Right hindlimb (tissue), 1 donor: ENCODE measurements at places on chromosomes 5 and 9.

- no peak for DNase-seq
Observed at GRCh38 chr5:135246923-135247795, 151.9 kb downstream of the MACROH2A1 start.

GRCh38 chr5:160480652-160481051, 59.0 kb downstream of the PTTG1 start:
- DNase-seq = no peak

DNA sequence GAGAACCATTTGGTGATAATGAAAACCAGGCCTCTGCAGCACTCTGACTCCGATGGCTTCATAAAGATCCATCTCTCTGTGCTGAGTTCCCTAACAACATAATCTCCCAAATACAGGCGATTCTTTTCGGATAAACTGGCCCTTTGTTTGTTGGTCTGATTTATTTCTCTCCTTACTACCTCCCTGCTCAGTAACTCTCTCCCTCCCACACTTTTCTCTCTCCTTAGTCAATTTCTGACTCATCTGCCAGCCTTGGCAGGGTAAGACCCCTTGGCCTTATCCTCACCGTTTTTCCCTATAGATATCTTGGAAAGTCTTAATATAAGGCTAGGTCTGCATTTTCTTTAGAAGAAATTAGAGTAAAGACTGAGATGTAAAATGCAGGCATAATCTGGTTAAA, 128.7 kb downstream of the BRINP1 start:
- no peak for DNase-seq

GRCh38 chr5:141608557-141608956, 10.2 kb downstream of the DIAPH1 start:
- no peak for DNase-seq

DNA sequence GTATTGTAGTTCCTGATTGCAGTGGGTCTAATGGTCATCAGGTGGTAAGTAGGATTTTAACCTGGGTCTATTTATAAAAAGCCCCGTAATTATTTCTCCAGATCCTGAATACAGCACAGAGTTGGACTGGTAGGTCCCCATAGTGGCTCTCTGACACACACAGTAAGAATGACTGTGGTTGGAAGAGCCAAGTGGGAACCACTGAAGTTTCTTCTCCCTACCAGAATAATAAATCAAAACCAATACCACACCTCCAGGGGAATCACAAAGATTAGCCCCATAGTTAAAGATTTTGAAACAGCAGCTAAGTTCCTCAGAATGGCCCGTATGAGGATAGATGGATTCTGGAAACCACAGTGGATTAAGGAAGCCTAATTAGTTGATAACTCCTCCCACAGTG, 68.4 kb upstream of the ZFR start:
- no peak for DNase-seq

GRCh38 chr9:79254900-79255650, 316.7 kb upstream of the TLE4 start:
- DNase-seq = no peak

- DNase-seq = no peak
Observed at GRCh38 chr9:74865177-74865576, 22.5 kb downstream of the TRPM6 start.

GRCh38 chr9:113011911-113012381, at the start of gene ZNF883:
Gene ZNF883 (minus strand): TSS chr9:113012192.
- DNase-seq = peak; percentile 86

GRCh38 chr9:104556830-104557634, 11.9 kb upstream of the OR13C8 start:
- DNase-seq = no peak

- DNase-seq = no peak
Observed at GRCh38 chr9:24245988-24246387, 299.7 kb downstream of the IZUMO3 start.

GRCh38 chr5:150488519-150489359, 19.2 kb upstream of the NDST1 start:
- DNase-seq = peak; percentile 72

GRCh38 chr9:93307468-93308157, 123.7 kb downstream of the WNK2 start:
- DNase-seq = no peak

GRCh38 chr5:124622851-124623250, 123.6 kb downstream of the ZNF608 start:
- no peak for DNase-seq

GRCh38 chr9:137148242-137148641, 9.3 kb downstream of the GRIN1 start:
- no peak for DNase-seq

- DNase-seq = no peak
Observed at GRCh38 chr9:69997524-69997923, 46.1 kb upstream of the MAMDC2 start.

GRCh38 chr5:135154961-135155360, 120.9 kb upstream of the PITX1 start:
- no peak for DNase-seq

- peak; percentile 54 for DNase-seq
Observed at GRCh38 chr5:171743436-171744076, 42.1 kb upstream of the SMIM23 start.

GRCh38 chr5:119954106-119954505, 324.7 kb downstream of the FAM170A start:
- DNase-seq = no peak

GRCh38 chr9:20640331-20641187, 18.3 kb upstream of the MLLT3 start:
- no peak for DNase-seq

DNA sequence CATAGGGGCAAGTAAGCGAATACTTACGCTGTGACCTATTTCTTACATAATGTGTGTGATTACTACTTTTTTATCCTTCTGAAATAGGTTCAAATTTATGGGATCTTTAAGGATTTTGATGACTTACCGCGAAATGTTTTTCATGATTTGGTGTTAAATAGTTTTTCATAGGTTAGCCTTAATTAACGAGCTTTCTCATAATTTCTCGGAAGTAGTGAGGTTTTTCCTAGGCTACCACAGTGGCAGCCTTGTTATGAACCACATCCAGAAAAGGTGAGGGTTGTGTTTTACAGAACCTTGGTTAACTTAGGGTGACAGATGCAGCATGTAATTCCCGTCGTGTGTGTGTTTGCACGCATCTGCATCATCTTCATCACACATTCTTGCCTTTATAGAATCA, 1.3 kb downstream of the SH3GL2 start:
- DNase-seq = no peak

DNA sequence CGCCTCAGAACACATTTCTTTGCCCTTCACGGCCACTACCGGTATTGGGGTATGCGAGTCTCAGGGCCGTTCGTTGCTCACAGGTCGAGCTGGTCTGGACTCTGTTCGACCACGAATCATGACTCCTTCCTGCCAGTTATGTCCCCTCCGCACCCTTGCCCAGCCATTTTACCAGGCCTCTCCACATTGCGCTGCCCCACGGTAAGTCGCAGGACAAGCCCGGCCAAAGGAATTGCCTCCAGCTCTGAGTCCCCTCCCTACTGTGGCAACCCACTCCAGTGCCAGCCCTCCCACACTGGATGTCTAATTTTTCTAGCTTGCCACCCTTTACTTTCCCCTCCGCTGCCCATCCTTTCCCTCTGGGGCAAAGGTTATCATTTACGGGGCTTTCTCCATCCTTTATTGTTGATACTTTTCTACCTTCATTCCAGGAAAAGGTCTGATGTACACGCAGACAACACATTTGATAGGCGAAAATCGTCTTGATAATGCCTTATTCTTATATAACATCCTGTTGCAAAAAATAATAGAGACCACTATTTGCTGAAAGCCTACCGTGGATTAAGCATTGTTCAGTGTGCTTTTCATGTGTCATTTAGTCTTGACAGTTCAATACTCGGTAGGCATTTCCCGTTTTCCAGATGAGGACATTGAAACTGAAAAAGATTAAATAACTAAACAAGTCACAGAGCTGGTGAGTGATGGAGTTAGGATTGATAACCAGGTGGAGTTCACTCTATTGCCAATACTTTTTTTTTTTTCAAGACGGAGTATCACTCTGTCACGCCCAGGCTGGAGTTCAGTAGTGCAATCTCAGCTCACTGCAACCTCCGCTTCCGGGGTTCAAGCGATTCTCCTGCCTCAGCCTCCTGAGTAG, 958 bp upstream of the HSPA5 start:
- DNase-seq = no peak

GRCh38 chr9:132187121-132187620, 25.3 kb downstream of the NTNG2 start:
- no peak for DNase-seq

- no peak for DNase-seq
Observed at GRCh38 chr9:5922192-5922591, 31.5 kb downstream of the MLANA start.

DNA sequence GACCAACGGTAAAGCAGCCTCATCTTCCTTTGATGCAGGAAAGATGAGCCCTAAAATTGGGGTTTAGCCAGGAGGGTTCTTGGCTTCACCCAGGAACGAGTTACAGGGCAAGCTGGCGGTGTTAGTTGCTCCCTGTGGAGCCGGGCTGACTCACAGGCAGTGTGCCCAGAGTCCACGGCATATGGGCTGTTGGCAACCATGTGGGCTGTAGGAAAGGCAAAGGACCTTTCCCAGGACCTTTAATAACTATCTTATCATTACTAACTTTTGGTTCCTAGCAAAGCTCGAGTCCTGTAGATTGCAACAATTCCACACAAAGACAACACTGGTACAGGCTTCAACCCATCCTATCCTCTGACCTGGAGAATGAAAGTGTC, 29.8 kb upstream of the CLPTM1L start:
- no peak for DNase-seq

DNA sequence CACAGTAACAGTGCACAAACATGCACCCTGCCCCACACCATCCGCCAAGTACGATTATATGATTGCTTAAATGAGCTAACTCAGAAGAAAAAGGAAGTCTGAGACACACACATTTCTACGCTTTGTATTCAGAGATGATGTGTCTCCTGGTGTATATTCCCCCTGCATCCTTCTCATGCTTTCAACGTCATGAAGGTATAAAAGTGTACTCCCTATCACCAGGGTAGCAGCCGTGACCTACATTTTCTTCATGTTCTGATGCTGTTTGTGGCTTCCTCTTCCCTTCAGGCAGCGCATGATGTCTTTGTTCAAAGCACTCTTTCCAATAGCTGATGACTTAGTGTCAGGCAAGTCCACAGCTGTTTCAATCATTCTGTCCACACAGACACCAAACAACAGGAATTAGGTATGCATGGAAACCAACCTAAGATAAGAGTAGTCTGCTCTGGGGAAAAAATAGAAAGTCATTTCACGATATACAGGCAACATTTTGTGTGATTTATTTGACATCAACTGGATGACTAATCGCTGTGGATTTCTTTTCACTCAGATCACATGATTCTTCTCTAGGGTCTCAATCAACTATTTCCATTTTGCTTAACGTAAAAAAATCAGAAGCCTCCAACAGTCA, 269.4 kb upstream of the PTGER4 start:
- DNase-seq = no peak

- DNase-seq = no peak
Observed at GRCh38 chr9:76657265-76657664, 107.0 kb upstream of the PCA3 start.

- no peak for DNase-seq
Observed at GRCh38 chr5:54691656-54692055, 174.1 kb downstream of the SNX18 start.

DNA sequence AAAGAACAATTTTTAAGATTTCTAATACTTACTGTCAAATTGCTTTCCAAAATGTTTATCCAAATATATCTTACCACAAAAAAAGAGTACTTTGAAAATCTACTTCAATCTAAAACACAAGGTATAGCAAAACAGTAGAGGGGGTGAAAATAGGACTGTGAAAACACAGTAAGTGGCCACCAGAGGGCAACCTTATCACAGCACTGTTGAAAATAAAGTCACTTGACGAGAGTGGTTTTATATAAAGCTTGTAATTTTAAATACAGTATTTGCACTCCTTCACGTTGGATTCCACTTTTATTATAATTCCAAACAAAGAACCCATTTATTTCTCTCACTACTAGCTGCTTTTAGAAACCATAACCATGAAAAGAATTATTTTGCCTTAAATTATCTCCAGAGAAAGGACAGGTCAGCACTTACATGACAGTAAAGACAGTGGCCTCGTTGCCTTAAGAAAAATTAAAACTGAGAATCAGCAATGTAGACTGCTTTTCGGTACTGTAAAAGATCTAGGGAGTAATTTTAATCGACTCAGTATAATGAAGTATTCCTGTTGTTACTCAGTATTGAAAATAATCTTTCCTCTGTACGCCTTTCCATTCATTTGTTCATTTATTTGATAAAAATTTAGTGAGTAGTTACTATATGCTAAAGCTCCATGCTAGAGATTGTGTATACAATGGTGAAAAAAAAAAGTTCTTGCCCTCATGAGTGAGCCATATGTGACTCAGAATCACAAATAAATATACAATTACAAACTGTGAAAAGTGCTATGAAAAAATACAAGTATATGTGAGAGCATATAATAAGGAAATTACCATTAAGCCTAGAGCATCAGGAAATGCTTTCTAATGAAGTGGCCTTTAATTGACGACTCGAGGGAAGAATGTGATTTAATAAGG, 40.0 kb upstream of the CDK5RAP2 start:
- DNase-seq = peak; percentile 48
